ENCODE measurements at places on chromosomes 16 and 17. TPM values are rescaled to one million over a fixed set of nuclear protein-coding genes. Genes with fewer than 3 reads are reported as not detected.

Gene GSE1
- polyA plus RNA-seq = 51.7 TPM

Gene HLF
- polyA plus RNA-seq = 4.4 TPM

Gene ST6GALNAC2
- 2.3 TPM for polyA plus RNA-seq

Gene RNF135
- polyA plus RNA-seq = 11.9 TPM

Gene DRC3
- 5.5 TPM for polyA plus RNA-seq

Gene PSMD3
- 81.7 TPM for polyA plus RNA-seq

Gene ESRP2
- polyA plus RNA-seq = 0.42 TPM

Gene FBXW10
- not detected for polyA plus RNA-seq

Gene HIGD1B
- polyA plus RNA-seq = 3.0 TPM

Gene GRB7
- 1.3 TPM for polyA plus RNA-seq

Gene KRTAP16-1
- polyA plus RNA-seq = not detected

Gene TMEM107
- 6.8 TPM for polyA plus RNA-seq

Gene SGCA
- 300 TPM for polyA plus RNA-seq

Gene KCNAB3
- 5.2 TPM for polyA plus RNA-seq

Gene KREMEN2
- polyA plus RNA-seq = 5.2 TPM

Gene TNFSF13
- 4.3 TPM for polyA plus RNA-seq

Gene MRPL58
- 24.7 TPM for polyA plus RNA-seq

Gene MYH3
- 14,379 TPM for polyA plus RNA-seq

Gene LRRC37A
- polyA plus RNA-seq = 2.0 TPM

Gene MAF
- polyA plus RNA-seq = 29.7 TPM

Gene NCBP3
- 76.0 TPM for polyA plus RNA-seq

Gene BOLA2
- polyA plus RNA-seq = 6.4 TPM

Gene TEKT1
- 0.26 TPM for polyA plus RNA-seq

Gene KRTAP3-1
- polyA plus RNA-seq = not detected

Gene PRSS22
- not detected for polyA plus RNA-seq

Gene SOX9
- 9.9 TPM for polyA plus RNA-seq

Gene SALL1
- polyA plus RNA-seq = 0.11 TPM

Gene OR3A2
- polyA plus RNA-seq = 0.32 TPM

Gene SPNS3
- polyA plus RNA-seq = 0.17 TPM

Gene ZG16B
- polyA plus RNA-seq = not detected

Gene SCRN2
- 23.4 TPM for polyA plus RNA-seq

Gene HOXB6
- polyA plus RNA-seq = 3.0 TPM

Gene ADCY9
- 12.1 TPM for polyA plus RNA-seq

Gene MATCAP1
- polyA plus RNA-seq = 12.6 TPM

Gene MRPS34
- 56.5 TPM for polyA plus RNA-seq

Gene CCL11
- not detected for polyA plus RNA-seq

Gene KRT32
- polyA plus RNA-seq = not detected
